ENCODE measurements at places on chromosomes 2 and 18.

DNA sequence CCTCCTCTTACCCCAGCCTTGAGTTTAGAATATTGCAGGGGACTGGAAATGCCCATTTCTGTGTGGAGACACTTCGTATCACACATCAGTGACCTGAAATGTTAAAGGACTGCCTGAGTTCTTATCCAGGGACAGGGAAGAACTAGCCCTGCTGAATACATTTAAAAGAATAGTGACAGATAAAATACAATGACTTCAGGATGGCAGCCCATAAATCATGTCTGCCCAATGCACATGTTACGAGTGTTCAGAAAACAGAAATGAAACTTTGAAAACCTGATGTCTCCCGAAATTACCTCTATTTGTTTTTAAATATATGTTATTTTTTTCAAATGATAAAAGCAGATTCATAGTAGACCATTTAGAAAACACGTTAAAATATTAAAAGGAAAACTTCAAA lies 22.3 kb upstream of the RAB12 start:
- DNase-seq = no peak

DNA sequence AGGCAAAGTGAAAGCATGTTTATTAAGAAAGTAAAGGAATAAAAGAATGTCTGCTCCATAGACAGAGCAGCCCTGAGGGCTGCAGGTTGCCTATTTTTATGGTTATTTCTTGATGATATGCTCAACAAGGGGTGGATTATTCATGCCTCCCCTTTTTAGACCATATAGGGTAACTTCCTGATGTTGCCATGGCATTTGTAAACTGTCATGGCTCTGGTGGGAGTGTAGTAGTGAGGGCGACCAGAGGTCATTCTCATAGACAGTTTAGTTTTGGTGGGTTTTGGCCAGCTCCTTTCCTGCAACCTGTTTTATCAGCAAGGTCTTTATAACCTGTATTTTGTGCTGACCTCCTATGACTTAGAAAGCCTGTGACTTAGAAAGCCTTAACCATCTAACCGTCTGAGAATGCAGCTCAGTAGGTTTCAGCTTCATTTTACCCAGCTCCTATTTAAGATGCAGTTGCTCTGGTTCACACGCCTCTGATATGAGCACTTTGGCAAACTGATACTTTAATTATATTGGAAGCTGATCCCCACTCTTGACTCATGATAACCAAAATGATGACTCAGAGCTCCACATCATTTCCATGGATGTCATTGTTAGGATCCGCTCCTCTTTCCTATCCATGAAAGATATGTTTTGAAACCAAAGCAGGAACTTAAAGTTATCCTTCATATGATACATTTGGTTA lies 14.5 kb upstream of the ERMN start:
- no peak for DNase-seq

- no peak for DNase-seq
Measured at GRCh38 chr2:46364797-46365457, 67.7 kb downstream of the EPAS1 start.

GRCh38 chr18:23706971-23707640 lies 17.9 kb downstream of the LAMA3 start:
- no peak for DNase-seq

DNA sequence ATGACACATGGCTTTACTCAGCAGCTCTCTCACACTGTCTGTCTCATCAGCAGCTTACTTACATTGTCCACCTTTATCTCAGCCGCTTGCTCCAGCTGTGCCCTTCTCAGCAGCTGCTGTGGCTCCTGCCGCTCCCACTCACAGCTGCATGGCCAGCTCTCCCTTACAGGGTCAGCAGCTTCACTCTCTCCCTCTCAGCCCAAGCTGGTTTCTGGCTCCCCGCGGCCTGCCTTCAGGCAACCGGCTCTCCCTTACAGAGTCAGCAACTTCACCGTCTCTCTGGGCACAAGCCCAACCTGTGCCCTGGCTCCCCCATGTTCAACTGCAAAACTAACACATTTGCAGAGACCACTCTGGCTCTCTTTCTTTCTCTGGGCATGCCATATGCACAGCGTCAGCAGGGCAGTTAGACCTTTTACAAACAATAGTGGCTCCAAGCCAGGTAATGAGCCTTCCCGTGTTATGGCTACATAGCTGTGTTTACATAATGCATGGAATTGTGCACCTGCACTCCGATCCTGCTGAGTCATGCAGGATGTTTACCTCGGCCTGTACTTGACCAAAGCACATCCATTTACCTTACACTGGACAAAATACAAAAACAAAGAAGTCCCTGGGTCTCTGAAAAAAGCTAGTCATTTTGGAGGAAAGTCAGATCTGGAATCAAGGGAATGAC lies 167.3 kb downstream of the DOK6 start:
- DNase-seq = no peak

DNA sequence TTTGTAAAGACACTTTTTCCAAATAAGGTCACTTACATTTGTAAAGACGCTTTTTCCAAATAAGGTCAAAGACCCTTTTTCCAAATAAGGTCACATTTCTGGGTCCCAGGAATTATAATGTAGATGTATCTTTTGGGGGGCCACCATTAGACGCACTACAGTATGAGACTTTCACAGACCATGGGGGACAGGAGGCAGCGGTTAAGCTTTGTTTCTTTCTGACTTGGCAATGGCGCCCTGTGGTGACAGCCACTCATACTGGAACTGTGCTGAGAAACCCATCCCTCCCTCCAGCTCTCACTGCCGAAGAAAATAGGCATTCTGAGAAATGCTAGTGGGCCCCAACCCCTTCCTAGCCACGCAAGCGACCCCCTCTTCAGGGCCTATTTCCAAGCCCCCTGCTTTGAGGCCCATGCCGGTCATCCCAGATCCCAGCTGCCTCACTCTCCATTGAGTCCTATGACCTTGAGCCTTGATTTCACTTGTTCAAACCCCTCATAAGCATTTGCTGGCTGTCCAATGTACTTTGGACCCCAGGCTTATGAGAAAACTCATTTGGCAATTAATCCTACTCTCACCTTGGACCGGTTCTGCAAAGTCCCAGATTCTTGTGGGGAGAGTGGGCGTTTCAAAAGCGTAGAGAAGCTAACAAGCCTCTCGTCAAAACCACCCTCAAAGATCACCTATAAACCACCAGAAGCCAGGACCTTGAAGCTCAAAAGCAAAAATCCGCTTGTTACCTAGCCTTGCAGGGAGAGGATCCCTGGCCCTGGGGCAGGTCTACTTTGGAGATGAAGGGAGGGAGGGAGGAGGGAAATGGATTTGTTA lies 11.3 kb upstream of the SPATA3 start:
- no peak for DNase-seq

DNA sequence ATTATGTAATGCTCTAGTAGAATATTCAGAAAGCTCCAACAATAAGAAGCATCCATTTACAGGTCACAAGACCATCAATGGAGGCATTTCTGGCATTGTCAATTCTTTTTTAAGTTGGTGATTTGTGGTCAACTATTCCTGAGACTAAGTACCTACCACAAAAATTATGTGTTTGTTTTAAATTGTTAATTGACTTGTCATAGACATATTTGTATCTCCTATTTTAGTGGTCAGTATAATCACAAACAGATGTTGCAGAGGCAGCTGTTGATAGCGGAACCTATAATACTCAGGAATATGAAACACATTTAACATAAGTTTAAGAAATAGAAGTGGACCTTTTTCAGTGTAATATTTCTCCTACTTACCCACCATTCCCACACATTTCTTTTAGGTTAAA lies 430.1 kb downstream of the CCDC85A start:
- no peak for DNase-seq

DNA sequence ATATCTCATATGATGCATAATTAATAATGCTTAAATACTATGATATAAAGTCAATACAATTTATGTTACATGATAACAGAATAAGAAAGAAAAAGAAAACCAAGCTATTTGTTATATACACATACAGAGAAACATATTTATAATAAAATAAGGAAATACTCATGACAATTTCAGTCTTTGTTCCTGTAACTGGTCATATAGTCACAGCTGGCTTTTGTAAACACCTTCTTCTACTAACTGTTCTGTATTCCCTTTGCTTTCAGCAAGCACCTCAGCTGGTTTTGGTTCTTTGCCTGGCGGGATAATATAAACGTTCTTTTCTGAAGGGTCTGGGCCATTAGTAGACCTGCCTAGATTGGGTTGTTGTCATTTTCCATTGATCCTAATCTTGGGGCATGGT lies 158.5 kb downstream of the COPS8 start:
- no peak for DNase-seq

DNA sequence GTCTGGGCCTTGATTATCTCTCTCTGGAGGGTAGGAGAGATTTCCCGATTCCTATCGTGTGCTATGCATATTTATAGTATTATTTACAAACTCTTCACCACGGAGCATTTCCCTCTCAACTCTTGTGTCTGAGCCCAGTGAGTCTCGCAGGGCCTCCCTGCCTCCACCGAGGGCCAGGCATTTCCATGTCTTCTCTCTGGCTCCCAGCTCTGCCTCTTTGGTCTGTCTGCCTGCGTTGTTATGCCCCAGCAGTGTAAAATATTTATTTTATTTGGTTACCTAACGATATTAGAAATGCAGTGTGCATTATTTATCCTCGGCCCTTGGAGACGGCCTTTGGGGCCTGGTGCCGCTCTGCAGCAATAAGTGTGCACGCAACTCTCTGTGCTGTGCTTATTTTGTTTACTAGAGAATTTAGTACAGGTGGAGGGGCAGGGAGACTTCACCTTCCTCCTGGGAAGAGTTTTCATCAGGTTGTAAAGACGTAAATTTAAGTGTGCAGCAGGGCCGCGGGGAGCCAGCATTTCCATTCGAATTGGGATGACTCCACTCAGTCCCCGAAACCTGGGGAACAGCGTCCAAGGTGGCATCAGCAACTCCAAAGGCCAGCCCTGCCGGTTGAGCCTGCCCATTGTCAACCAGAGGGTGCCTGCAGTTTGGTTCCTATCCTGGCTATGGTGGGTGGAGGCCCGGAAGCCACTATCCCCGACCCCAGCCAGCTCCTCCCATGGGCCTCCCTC lies 100.2 kb downstream of the PTGR3 start:
- DNase-seq = no peak

- no peak for DNase-seq
Measured at GRCh38 chr2:136075476-136075875, 42.5 kb downstream of the CXCR4 start.

- no peak for DNase-seq
Measured at GRCh38 chr2:43818761-43819160, 19.9 kb downstream of the ABCG5 start.

GRCh38 chr2:241803387-241804325 lies 5.3 kb upstream of the NEU4 start:
- no peak for DNase-seq

DNA sequence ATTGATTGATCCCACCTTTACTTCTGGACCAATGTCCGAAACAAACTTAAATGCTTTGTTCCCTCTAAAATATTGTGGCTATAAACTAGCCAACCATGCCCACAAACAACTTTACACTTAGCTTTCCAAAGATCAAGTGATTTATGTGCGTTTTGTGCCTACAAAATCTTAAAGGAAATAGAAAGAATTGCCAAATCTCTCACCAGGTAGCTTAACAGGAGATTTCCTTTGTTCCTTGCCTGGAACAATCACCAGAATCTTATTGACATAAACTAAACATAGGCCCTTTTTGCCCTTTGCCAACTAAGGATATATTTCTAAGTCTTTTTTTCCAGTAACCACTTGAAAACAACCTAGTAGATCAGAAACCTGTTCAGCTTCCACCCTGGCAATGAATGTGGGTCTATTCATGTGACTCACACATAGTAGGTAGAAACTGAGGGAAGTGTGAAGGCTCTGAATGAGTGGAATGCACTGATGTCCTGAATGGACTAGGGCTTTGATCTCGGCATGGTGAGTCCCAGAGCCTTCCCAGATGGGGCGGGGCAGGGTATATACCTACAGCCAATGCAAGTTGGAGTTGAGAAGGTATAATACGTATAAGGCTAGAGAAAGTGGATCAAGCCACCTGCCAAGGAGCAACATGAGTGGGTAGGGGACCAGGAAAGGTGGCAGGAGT lies 94.6 kb upstream of the PPP1CB start:
- no peak for DNase-seq

DNA sequence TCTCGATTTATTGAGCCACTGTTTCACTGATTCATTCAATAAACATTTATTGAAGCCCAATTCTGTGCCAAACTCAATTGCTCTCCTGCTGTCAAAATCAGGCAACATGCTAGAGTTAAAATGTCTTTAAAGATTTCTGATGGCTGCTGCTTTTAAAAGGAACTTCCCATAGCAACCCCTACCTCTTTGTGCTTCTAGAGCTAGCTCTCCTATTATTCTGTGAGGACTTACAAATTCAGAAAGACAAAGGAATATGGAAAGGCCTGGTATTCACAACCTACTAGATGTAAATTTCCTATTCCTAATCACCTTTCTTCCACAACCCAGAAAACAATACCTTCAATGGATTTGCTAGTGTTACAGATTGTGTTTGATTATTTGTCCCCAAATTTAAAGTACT lies 395.5 kb downstream of the NRXN1 start:
- DNase-seq = no peak

DNA sequence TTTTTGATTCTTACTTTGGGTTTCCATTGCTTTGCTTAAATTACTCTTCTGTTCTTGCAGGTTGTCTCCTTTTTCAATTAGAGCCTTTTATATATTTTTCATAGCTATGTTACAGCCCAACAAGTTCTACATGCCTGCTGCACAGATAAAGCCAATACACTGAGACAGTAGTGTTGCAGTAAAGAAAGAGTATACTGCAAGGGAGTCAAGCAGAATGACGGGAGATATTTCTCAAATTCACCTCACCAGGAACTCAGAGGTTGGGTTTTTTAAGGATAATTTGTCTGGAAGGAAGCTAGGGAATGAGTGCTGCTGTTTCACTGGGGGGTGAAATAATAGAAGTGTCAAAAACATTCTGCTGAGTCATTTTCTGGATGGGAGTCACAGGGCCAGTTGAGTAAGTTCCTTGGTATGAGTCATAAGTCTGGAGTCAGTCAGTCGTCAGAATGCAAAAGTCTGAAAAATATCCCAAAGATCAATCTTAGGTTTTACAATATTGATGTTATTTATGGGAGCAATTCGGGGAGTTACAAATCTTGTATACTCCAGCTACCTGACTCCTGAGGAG lies 193.0 kb upstream of the RGPD4 start:
- DNase-seq = no peak

DNA sequence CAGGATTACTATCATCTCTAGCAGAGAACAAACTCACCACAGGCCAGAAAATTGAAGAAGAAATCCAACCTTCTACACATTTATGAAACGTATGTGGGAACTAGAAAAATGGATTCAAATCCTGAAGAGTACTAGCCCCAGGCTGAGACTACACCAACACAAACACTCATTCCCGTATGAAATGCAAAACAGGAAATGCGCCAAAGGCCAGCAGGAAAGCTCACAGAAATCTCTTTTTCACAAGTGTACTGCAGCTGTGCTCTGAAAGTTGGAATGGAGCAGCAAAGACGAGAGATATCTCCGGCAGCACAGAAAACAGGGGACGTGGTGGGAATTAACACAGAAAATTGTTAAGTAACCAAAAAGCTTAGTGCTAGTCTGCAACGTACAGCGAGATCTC lies 913.5 kb downstream of the TDRD15 start:
- DNase-seq = no peak

All from stimulated activated CD4-positive, alpha-beta T cell treated with anti-CD3 and anti-CD28 coated beads, Interleukin-1b, Interleukin-23, amount 100 ng/mL, for 1 hour (primary cell).